Adipocyte (in vitro differentiated cells): ENCODE measurements at places on chromosomes 1 and 21.

GRCh38 chr1:167763525-167764220, 41.9 kb downstream of the MPZL1 start:
- DNase-seq = no peak

DNA sequence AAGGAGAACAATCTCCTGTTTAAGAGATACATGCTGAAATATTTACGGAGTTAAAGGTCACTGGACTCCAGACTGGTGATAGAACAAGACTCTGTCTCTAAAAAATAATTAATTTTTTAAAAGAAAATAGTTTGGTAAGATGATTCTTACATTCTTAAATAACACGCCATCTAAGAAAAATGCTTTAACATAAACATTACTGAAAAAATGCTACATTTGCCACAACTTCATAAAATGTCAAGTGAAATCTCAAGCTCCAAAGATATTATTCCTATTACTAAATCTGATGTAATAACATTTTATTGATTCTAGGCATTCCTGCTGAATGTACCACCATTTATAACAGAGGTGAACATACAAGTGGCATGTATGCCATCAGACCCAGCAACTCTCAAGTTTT, 4.1 kb downstream of the ANGPTL3 start:
- DNase-seq = peak; percentile 50

DNA sequence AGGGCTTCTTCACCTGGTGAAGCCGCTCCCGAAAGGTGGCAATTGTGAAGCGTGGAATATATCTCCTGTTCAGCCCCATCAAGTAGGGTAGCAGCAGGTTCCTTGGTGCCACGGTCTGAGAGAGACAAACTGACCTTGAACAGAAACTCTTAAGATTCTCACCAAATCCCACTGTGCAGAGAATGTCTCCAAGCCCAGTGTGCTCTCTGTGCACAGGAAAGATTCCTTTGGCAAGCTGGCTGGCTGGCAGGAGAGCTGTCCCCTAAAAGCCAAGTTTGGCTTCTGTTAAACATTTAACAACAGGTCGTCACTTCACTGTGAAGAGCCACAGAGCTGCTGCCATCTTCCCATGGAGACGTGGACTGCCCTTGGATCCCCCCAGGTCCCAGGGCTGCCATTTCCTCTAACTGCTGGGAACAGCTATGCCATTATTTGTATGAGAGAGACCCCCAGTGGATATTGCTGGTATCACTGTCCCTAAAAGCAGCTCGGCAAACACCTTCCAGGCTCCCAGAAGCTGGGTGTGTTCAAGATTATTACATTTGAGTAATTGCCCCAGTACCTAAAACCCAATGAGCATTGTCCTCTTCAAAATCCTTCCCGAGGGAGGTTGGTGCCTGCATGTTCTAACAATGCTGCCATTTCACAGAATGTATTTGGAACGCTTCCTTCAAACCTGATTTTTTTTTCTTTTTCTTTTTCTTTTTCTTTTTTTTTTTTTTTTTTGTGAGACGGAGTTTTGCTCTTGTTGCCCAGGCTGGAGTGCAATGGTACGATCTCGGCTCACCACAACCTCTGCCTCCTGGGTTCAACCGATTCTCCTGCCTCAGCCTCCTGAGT, 71.8 kb downstream of the CD58 start:
- DNase-seq = peak; percentile 89

GRCh38 chr21:42218836-42219605, at the start of gene ABCG1:
Gene ABCG1 (plus strand): TSS chr21:42219140. CDS start chr21:42219263, 123 bp downstream.
- peak; percentile 6 for DNase-seq

- DNase-seq = peak; percentile 50
Observed at GRCh38 chr1:66402194-66402593, 131.8 kb upstream of the SGIP1 start.

DNA sequence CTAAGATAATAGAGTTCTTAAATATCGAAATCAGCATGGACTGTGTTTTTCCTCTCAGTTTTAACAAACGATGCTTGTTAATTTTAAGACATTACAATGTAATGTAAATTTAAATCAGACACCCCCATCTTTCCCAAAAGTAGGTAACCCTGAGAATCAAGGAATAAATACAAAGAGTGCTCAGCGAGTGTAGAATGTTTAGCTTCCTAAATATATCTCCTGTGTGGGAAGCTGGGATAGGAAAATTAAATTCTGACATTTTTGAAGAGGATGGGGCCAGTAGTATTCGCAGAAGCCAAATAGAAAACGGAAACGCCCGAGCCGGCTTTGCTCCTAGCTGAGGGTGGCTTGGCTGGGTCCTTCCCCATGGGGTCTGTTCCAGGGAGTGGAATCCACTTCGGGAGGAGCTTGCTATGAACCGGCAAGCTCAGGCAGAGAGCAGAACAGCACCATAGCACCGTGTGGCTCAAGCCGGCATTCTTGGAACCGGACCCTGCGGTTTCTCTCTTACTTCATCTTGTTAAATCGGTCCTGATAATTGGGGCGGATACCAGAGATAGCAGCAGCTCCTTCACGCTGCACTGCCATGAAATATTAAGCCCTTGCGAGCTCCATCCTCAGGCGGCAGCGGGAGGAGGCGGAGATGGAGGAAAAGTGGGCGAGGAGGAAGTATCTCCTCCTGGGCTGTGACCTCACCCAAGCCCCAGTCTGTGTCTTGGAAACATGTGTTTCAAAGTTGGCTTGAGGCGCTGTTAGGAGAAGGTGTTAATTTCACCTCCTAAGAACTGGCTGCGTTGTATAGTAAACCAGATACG, 24.9 kb downstream of the MAP3K7CL start:
- peak; percentile 70 for DNase-seq

GRCh38 chr1:37177230-37177864, 143.0 kb upstream of the GRIK3 start:
- DNase-seq = peak; percentile 1

- peak; percentile 93 for DNase-seq
Observed at GRCh38 chr21:28215214-28215954, 777.3 kb downstream of the LTN1 start.

DNA sequence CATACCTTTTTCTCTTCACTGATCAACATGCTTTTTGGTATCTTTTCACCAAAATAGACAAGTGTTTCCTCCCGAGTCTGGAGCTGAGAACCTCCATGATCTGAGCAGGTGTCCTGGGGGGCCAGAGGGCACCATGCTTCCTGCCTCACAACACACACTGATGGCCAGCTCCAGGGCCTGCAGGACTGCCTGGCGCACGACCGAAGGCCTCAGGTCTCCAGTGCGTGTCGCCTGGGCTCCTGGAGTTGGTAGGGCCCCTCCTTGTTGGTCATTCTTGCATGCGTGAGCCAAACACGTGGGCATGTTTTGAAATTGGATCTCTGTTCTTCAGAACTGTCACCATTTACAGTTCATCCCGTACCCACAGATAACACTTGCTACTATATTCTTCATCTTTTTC, 64.4 kb downstream of the SLC37A1 start:
- DNase-seq = no peak

GRCh38 chr1:48414264-48414663, 57.7 kb downstream of the SPATA6 start:
- peak; percentile 10 for DNase-seq

DNA sequence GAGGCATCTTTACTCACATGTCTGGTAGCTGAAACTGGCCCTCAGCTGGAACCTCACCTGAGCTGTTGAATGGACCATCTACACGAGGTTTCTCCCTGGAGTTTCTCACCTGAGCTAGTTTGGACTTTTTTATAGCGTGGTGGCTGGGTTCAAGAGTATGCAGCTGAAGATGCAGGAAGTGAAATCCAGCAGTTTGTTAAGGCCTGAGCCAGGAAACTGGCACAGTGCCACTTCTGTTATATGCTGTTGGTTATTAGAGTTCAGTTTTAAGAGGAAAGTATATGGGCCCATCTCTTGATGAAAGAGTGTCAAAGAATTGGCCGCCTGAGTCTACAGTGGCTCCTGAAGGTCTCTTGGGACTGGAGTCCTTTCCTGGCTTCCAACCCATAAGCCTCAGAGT, 35.6 kb downstream of the STUM start:
- DNase-seq = no peak

DNA sequence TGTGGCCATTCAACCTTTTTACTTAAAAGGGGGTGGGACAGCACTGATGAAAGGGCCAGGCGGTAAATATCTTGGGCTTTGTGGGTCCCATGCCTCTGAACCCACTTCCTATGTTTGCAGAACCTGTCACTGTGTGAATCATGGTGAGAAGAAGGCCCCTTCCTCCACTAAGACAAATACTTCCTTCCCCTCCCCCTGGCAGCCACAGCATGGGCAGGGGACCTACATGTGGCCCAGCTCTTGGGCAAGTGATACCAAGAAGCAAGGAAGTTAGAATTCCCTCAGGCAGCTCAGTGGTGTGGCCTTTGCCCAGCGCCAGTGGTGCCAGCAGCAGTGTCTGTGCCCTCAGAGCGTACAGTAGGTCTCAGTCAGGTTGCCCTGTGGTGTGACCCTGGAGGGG, 168.6 kb downstream of the TRIM33 start:
- DNase-seq = no peak

- peak; percentile 82 for DNase-seq
Observed at GRCh38 chr1:113899111-113899510, 5.5 kb downstream of the AP4B1 start.

DNA sequence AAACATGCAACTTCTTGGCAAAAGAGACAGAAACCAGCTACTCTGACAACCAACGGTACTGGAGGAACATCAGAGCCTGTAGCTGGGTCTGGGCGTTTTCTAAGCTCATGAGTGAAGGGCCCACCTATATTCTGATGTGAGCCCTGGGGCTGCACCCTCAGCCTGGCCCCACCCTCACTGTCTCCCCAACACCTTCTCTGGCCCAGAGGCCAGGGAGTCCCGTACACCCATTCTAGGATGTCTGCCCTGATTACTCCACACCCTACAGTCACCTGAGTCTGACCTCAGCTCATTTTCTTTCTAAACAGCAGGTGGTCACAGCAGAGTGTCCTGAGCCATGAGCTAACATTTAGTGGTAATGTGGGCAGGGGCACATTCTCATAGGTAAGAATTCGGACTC, 439.2 kb downstream of the MATN1 start:
- DNase-seq = no peak

- no peak for DNase-seq
Observed at GRCh38 chr1:25738499-25738898, 61.5 kb upstream of the SELENON start.

- DNase-seq = no peak
Observed at GRCh38 chr1:75841421-75841820, 44.7 kb downstream of the MSH4 start.

DNA sequence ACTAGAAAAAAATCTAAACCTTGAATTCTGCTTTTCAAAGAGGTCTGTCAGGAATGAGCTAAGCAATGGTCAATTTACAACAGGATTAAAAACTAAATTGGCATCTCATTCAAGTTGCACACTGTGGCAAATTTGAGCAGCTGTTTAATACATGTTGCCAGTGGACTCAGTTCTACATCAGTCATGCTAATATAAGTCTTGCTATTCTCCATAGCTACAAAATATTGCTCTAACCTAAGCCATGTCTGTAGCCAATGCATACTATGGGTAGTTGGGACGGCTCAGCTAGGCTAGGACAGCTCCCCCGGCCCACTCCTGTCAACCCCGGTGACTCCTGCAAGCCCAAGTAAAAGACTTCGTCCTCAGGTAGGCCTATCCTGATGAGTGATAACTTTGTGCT, 10.9 kb upstream of the VAV3 start:
- no peak for DNase-seq
